ENCODE measurements at places on chromosomes 5 and 9.

DNA sequence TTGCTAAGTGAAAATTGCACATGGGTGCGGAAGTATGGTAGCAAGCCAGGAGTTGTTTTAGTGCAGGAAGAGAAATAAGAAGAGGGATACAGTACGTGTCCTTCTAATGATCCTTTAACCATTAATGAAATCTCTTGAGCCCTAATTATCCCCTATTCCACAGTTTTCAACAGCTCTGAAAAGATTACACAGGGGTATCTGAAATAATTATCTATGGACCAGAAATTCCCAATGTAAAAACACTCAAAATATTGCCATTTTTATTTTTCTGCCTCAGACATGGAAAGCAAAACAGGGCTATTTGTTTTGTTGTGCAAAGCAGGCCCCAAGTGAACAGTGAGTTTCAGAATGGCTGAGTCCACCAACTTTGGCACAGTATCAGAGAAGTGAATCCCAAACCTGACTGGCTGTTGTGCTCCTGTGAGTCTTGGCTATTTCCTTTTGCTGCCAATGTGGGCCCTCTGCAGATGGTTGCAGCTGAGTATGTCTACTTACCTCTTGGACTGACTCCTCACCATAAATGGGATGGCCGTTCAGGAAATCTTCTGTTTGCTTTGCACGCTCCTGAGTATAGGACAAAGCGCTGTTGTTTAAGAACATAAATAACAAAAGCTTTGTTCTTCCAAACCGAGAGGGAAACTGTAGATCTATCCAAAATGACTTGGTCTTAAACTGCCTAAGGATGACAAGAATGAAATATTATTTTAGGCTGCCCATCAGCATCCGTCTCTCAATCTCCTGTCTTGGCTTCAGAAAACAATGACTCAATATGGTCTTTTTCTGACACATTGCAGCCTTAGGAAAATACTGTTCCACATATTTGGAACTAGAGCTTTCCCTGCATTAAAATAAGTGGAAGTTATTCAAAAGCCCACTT is 204.1 kb downstream of the DEPDC1B start:
- DNase-seq: no peak

GRCh38 chr5:178069909-178070308 is 43.4 kb upstream of the N4BP3 start:
- DNase-seq: no peak

GRCh38 chr5:32279786-32280185 is 33.0 kb downstream of the MTMR12 start:
- no peak for DNase-seq

DNA sequence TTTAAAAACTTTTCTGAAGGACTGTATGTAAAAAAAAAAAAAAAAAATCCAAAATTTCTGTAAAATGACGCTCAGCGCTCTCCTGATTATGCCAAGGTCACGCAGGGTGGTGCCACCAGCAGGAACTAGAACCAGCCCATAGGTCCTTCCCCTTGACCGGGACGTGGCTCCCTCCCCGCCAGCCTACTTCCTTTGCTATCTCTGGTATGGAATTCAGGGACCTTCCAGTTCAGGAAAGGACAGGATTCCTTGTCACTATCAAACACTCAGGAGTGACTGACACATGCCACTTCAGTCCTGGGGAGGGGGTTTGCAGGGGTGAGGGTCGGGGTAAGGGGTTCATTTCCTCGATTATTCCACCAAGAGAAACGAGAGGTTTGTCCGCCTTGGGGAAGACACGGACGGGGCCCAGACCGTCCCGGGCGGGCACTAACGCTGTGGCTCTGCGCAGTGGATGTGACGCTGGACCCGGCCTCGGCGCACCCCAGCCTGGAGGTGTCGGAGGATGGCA is 18.8 kb downstream of the BTNL9 start:
- no peak for DNase-seq

- no peak for DNase-seq
These were observed 16.6 kb upstream of the ZDHHC11 start for GRCh38 chr5:867300-867870.

GRCh38 chr5:150057996-150058395 is 28.4 kb downstream of the CSF1R start:
- DNase-seq: no peak

DNA sequence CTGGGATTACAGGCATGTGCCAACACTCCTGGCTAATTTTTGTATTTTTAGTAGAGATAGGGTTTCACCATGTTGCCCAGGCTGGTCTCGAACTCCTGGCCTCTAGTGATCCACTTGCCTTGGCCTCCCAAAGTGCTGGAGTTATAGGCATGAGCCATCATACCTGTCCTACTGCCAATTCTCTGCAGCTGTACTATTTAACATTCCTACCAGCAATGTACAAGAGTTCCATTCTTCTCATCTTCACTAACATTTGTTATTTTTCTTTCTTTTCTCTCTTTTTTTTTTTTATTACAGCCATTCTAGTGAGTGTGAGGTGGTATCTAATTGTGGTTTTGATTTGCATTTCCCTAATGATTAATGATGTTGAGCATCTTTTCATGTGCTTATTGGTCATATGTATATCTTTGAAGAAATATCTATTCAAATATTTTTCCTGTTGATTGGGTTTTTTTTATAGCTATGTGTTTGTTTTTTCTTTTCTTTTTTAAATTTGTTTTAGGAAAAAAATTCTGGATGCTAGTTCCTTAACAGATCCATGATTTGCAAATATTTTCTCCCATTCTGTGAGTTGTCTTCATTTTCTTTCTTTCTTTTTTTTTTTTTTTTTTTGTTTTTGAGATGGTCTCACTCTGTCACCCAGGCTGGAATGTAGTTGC is 17.4 kb downstream of the ANKHD1 start:
- no peak for DNase-seq

DNA sequence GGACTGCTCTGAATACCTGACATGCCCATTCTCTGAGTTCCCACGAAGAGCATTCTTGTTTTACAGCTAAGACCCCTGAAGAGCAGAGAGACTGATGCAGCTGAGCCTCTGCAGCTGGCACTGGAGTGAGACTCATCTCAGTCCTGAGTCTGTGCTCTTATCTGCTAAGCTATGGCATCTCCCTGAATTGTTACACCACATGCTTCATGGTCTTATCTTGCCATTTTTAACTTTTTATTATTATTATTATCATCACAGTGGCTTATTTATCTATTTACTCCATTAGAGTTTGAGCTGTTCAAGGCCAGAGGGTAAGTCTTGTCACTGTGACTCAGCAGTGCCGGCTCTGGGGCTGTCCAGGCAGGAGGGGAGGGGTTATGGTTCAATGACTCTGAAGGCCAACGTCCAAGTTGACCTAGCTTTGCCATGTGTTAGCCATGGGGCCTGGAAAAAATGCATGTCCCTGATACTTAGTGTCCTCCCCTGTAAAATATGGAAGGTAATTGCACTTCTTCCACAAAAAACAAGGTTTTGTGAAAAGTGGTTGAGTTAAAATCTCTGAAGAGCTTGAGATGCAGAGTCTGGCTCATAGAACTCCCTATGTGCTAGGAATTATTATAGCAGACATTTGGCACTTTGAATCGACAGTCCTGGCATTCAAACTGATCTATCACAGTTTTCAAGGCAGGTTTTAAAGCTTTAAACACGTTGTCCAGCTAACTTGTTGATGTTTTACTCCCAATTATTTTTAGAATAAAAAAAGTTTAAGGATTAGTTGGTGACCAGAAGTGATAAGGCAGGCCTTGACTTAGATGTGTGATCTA is 94.6 kb downstream of the ALDH1A1 start:
- no peak for DNase-seq

GRCh38 chr9:83296123-83296522 is 233.2 kb upstream of the RASEF start:
- DNase-seq: no peak

DNA sequence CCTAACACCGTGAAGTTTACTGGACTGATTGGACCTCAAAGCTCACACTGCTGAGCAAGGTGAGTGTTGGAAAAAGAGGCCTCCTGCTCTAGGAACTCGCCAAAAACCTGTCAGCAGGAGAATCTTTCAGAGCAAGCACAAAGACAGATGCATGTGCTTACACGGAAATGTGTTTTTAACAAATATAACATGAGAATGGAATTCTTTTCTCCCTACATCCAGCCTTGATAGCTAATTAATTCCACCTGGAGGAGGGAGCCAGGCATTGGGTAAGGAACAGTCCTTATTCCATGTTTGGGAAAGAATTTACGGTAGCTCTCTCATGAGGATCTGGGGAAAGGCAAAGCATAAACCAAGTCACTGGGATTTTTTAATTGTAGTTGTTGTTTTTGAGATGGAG is 98.8 kb downstream of the KLF4 start:
- no peak for DNase-seq

GRCh38 chr5:180644129-180644824 is 5.1 kb downstream of the FLT4 start:
- DNase-seq: no peak

DNA sequence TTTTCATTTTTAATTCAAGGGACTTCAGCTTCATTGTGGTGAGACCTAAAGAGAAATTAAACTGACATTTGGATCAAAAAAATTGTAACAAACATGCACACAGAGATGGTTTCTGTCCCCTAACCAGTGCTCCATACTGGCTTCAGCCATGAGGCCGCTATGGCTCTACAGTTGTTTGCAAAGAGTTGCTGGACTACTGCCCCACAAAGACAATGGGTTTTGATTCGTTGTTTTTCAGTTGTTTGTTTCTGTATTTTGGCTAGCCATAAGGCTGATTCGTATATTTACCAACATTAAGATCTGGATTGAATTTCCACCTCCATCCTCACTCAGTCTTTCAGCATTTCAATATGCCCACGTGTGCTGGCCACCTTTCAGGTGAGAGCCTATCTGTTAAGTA is 163.7 kb upstream of the KIF2A start:
- no peak for DNase-seq

GRCh38 chr9:20832775-20833174 is 148.7 kb downstream of the FOCAD start:
- DNase-seq: no peak

- no peak for DNase-seq
These were observed 388.5 kb upstream of the CTNND2 start for GRCh38 chr5:12292610-12293204.

DNA sequence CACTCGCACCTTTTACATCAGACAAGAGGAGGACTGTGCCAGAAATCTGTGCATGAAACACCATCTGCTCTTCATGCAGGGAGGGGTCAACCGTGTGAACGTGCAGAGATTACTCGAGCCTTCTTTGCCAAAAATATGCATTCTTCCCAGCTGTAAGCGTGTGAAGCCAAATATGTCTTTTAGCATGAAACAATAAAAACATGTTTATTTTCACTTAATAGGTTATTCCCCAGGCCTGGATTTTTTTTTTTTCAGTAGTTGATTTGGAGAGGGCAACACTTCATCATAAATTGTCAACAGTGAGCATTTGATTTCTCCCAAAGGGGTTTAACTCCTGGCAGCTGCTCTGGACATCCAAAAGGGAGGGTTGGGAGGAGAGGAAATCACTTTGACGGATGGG is 23.8 kb downstream of the PLAC8L1 start:
- no peak for DNase-seq

DNA sequence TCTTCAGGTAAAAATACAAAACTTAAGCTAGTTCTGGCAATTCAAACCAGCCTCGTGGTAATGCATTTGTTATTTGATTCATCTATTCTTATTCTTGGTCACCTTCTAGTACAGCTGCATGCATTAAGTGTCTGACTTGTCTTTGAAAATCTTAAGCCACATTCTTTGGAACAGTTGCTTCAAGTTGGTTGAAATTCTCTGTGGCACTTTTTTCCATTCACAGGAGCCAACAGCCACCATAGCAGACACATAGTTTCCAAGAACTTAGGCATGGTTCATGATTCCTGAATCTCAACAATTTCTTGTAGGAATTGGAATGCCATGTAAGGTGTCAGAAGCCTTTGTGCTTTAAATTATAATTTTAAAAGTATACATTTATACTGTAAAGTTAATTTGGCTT is 47.4 kb upstream of the MEF2C start:
- DNase-seq: no peak

GRCh38 chr5:181198905-181199519 is 6.0 kb downstream of the TRIM7 start:
- no peak for DNase-seq

GRCh38 chr9:120284821-120285220 is 295.1 kb downstream of the CDK5RAP2 start:
- DNase-seq: no peak

GRCh38 chr5:154779105-154779504 is 23.9 kb downstream of the LARP1 start:
- DNase-seq: no peak

GRCh38 chr9:14098486-14099180 is 215.3 kb downstream of the NFIB start:
- DNase-seq: no peak

- DNase-seq: no peak
These were observed 92.6 kb downstream of the RIC1 start for GRCh38 chr9:5721279-5722087.

- no peak for DNase-seq
These were observed 84.1 kb downstream of the SLIT3 start for GRCh38 chr5:169216866-169217265.

- no peak for DNase-seq
These were observed 76.8 kb upstream of the ANKH start for GRCh38 chr5:14948383-14948782.

Data from activated T-helper 1 cell treated with anti-CD3 and anti-CD28 coated beads, Interleukin-2, amount 50 U/mL, for 16 hours (primary cell).